ENCODE measurements at places on chromosomes 4 and X.

DNA sequence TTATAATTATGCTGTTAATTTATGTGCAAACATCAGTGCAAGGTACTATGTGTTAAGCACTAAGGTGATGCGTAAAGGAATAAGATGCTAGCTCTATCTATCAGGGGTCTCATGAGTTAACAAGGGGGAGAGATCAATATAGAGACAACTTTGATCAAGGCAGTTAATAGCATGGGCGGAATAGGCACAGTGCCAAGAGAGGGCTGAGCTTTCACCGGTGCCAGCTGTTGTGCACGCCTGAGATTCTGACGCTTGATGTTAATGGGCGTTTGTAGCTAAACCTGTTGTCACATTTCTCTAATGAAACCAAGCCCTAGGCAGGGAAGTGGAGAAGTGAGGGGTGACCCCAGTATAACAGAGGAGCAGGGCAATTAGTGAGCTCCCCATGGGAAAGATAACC lies 86.0 kb upstream of the NMU start:
- no peak for DNase-seq

- no peak for DNase-seq
These were observed at the start of gene IL1RAPL1 for GRCh38 chrX:28586981-28587551. TSS of gene IL1RAPL1 (plus strand) at chrX:28587446.

GRCh38 chr4:36997727-36998126 lies 246.8 kb upstream of the NWD2 start:
- DNase-seq = no peak

- no peak for DNase-seq
These were observed 116.3 kb upstream of the SFRP2 start for GRCh38 chr4:153905231-153905630.

DNA sequence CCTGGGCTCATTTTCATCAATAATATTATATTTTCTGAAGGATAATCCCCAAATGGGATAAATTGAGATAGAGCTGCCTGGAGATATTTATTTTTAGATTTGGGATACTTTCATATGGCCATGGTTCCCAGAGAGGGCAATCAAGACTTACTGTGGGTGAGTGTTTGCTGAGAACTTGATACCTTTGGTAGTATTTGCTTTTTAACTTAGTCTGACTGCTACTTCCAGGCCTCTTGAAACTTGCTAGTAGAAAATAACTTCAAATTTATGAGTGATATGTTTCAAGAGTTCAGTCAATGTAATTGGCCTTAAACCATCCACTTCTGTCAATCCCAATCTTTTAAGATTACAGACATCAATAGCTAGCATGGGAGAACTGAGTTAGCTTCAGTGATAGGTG lies 181.6 kb upstream of the POU3F4 start:
- DNase-seq = no peak

DNA sequence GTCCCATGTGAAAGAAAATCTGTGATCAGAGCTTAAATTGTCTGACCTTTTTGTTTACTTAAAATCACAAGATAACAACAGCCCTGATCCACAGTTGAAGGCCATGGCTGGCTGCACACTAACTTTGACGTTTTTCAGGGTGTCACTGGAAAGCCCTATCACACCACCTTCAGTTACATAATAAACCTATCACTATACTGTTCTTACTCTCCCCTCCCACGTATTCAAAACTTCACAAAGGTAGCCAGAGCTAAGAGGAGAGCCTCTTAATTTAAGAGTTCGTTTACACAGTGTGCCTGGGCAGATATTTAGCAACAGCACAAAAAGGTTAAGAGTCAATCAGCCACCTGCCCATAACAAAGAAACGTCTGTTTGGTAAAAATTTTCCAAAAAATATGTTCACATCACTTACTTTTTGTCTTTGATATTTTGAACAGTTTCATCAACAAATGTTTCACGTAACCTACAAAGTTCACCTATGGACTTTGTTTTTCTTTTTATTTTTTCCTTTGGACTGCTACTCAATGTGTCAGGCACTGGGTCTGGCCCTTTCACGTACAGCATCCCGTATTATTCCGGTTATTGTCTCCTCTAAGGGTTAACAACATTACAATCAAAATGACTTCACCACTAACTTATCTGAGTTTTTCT lies 25.0 kb downstream of the RFC1 start:
- DNase-seq = no peak

- DNase-seq = no peak
These were observed 1190.4 kb downstream of the TECRL start for GRCh38 chr4:63218856-63219255.

DNA sequence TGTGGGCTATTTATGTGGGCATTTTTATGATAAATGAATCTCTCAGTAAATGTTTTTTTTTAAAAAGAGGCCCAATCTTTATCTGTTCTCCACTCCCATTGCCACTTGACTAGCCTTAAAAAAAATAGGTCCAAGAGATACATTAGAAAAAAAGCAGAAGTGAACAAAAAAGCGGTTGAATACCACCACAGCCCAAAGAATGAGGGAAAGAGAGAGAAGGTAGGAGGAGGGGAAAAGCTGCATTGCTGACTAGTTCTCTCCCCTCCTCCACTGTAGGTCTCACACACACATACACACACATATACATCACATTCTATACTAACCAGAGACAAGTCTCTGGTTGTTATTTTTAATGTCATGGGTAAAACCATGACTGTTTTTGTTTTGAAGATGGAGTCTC lies 95.8 kb upstream of the IL13RA1 start:
- DNase-seq = no peak

- DNase-seq = no peak
These were observed 393.1 kb upstream of the ZFP42 start for GRCh38 chr4:187602339-187603092.

GRCh38 chrX:41302370-41302769 lies 31.6 kb upstream of the DDX3X start:
- no peak for DNase-seq
